HCT116 (cell line): ENCODE measurements at places on chromosomes 4 and X. TPM values are rescaled to one million over a fixed set of nuclear protein-coding genes. Genes with fewer than 3 reads are reported as not detected.

DNA sequence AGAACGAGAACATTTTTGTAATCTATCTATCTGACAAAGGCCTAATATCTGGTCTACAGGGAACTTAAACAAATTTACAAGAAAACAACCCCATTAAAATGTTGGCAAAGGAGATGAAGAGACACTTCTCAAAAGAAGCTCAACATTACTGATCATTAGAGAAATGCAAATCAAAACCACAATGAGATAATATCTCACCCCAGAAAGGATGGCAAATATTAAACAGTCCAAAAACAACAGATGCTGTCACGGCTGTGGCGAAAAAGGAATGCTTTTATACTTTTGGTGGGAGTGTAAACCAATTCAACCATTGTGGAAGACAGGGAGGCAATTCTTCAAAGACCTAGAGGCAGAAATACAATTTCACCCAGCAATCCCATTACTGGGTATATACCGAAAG is 2284.8 kb downstream of the ARAP2 start:
- DNase-seq, result no peak

DNA sequence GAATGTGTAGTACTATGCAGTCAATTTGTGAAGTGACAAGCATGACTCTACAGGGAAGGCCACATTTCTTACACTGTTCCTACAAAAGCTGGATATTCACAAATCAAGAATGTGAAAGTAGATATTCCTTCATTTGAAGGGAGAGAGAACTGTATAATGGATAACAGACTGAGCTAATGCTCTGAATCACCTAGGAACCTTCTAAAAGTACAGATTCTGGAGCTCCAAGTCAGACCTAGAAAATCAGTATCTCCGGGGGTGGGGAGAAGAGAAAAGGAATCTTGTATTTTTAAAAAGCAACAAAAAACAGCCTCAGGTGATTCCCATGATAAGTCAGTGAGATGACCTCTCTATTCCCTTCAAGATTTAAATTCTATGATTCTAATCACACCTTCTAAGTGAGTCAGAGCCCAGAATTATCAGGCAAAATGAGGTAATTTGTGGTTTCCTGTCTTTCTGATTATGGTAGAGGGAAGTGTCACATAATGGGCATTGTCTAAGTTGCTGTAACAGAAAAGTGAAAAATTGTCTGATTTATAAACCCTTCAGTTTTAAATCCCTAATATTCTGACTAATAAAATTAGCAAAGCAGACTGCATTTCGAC is 80.9 kb downstream of the IL21 start:
- DNase-seq, result no peak

- DNase-seq, result no peak
Measured at GRCh38 chr4:2142630-2143427, 83.7 kb downstream of the NAT8L start.

- no peak for DNase-seq
Measured at GRCh38 chr4:183503497-183504063, 1.3 kb upstream of the ING2 start.

DNA sequence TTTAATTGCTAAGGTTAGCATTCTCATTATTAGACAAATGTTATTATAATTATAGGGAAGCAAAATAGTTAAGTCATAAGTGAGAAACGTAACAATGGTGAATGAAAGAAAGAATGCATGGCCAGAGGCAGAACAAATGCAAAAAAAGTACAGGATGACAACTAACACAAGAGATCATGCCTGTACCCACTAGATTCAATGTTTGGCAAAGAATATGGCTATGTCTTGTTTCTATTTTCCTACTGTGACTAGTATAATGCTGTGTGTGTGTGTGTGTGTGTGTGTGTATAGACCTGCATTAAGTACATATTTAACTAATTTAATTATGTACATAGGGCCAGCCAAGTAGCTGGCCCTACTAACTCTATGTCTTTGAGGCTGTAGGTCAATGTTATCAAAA is 12.9 kb upstream of the BMP2K start:
- no peak for DNase-seq

GRCh38 chrX:119189595-119189994 is 46.5 kb upstream of the PGRMC1 start:
- DNase-seq, result no peak

ZNF674 gene
- total RNA-seq, result 5.2 TPM

CCDC160 gene
- total RNA-seq, result not detected

BMP3 gene
- total RNA-seq, result not detected
